ENCODE measurements at places on chromosomes 4 and X. TPM values are rescaled to one million over a fixed set of nuclear protein-coding genes. Genes with fewer than 3 reads are reported as not detected.

The REST gene
- 22.9 TPM for total RNA-seq

- no peak for DNase-seq
Observed at GRCh38 chr4:150581641-150582051, 305 bp upstream of the MAB21L2 start.

GRCh38 chr4:152039023-152039481 lies 278.2 kb upstream of the GATB start:
- DNase-seq = no peak

GRCh38 chr4:142846108-142846728 lies at the start of gene INPP4B:
INPP4B (minus strand) TSS chr4:142846301.
- DNase-seq = no peak

GRCh38 chr4:42653626-42654560 lies 3.0 kb downstream of the ATP8A1 start:
- no peak for DNase-seq

GRCh38 chr4:145720656-145721055 lies 40.7 kb downstream of the C4orf51 start:
- no peak for DNase-seq

DNA sequence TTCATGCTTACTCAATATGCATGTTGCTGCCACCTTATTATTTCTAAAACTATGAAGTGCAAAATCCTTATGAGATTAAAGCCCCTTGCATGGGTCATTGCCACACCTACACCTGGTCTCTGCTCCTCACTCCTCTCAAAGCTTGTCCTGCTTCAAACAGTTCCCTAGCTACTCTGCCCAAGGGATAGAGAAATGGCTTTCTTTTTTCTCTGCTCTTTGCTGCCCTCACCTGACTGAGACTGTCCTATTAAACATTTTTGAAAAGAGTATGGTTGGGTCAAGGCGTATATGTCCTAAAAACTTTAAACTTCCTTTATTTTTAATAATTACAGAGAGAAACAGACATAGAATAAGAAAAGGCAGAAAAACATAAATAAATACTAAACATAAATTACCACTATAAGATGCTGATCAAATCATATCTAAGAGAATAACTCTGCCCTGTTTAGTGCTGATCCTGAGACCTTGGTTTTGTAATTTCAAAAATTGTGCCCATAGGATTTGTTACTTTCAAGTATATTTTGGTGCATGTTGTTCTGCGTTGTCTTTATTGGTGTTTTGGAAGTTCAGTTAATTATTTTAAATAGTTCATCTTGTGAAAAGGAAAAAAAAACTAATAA lies 704.9 kb upstream of the PABPC4L start:
- DNase-seq = peak; percentile 1
